AG04449 (cell line): ENCODE measurements at places on chromosomes 5 and 9.

DNA sequence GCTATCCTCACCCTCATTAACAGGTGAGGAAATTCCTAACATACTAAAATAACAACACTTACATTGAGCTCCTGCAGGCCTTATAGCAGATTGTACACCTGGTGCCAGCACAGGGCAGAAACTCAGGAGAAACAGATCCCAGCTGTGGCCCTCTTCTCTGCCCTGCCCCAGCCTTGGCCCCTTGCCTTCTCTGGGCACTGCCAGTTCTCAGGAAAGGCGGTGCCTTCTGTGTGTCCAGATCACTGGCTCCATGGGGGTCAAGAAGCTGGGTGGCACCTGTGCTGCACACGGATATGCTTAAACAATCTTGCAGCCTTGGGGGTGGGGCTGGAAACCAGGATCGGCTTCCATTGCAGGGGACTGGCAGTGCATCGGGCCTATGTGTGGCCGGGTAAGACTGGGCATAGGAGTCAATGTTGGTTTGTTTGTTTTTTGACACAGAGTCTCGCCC is 19.3 kb downstream of the KYAT1 start:
- no peak for DNase-seq

- DNase-seq, result peak; percentile 59
These were observed 44.3 kb downstream of the SLC28A3 start for GRCh38 chr9:84296146-84296843.

- DNase-seq, result no peak
These were observed 13.4 kb downstream of the ABHD17B start for GRCh38 chr9:71897577-71897976.

DNA sequence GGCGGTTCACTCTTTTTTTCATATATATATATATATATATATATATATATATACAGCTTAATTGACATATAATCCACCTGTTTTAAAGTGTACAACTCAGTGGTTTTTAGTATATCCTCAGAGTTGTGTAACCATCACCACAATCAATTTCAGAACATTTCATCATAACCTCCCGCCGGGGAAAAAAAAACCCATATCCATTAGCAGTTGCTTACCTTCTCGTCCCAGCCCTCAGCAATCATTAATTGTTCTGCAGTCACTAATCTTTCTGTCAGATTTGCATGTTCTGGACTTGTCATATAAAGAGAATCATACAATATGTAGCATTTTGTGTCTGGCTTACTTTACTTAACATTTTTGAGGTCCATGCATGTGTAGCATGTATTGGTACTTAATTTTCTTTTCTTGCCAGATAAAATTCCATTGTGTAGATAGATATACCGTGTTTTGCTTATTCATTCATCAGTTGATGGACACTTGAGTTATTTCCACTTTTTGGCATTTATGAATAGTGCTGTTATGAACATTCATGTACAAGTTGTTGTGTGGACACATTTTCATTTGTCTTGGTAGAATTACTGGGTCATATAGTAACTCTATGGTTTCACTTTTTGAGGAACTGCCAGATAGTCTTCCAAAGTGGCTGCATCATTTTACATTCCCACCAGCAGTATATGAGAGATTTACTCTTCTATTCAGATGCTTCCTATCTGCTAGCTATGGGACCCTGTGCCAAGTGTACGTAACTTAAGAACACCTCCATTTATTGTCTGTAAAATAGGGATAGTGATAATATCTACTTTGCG is 3.5 kb upstream of the RNF145 start:
- no peak for DNase-seq

- no peak for DNase-seq
These were observed 1.9 kb upstream of the IL13 start for GRCh38 chr5:132655821-132656773.

GRCh38 chr9:111868475-111868874 is 28.1 kb upstream of the UGCG start:
- no peak for DNase-seq

GRCh38 chr5:132746954-132747615 is at the start of gene CCNI2:
Gene CCNI2 (plus strand): TSS chr5:132747426. CDS start chr5:132747496, 70 bp downstream.
- no peak for DNase-seq

GRCh38 chr5:130333089-130333488 is 428.8 kb downstream of the CHSY3 start:
- DNase-seq, result peak; percentile 12

- no peak for DNase-seq
These were observed 93.2 kb upstream of the PHYKPL start for GRCh38 chr5:178325679-178326373.

DNA sequence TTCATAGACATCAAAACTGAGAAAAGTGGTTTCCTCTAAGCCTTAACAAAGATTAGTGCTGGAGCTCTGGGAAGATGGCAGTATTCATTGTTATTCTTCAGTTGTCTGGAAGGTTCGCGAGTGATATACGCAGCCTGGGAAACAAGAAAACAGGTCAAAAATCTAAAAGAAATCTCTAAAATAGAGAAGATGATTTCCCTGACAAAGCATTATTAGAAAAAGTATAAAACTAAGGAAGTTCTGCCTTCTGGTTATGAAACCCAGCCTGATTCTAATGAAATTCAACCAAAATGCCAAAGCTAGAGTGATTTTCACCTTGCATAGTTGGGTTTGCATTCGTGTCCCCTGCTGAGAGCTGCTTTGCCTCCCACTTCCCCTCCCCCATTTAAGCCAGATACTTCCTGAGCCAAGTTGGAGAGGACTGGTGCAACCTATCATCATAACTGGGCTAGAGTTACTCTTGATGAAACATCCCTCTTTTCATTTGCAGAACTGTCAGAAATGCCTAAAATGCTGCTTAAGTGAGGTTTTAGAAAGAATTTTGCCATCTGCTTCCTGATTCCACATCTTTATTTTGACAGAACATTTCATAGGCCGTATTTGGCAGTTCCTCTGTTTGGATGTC is 48.4 kb downstream of the NDFIP1 start:
- DNase-seq, result no peak

GRCh38 chr9:116030517-116030916 is 123.1 kb upstream of the PAPPA start:
- no peak for DNase-seq

DNA sequence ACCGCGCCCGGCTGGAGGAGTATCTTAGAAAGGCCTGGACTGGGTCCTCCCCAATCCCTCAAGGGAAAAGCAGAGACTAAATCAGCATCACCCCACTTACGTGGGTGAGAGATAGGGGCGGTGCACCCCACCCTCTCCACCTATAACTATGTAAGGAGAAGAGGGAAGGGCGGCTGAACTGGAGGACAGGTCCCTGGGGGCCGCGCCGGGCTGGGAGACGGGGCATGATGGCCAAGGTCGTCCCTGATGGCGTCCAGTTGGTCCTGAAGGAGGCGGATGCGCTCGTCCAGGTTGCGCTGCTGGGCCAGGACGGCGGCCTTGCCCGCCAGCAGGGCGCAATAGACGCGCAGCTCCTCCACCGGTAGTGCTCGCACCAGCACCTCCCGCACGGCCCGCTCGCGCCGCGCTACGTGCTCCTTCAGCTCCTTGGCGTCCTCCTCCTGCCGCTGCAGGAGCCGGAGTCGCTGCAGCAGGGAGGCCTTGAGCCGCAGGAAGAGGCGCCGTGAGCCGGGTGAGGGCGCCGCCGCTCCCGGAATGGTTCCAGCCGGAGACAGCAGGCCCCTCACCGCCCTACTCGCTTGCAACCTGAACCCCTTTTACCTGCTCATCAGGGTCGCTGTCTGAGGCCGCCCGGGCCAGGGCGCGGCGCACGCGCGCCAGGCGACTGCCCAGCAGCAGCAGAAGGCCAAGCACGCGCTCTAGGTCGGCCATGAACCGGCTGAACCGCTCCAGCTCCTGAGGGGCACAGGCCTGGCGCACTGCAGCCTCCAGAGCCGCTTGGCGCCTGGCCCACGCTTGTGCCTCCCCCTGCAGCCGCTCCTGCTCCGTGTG is 7.6 kb downstream of the SHROOM1 start:
- no peak for DNase-seq

GRCh38 chr5:149940941-149941644 is 3.5 kb downstream of the PDE6A start:
- no peak for DNase-seq

DNA sequence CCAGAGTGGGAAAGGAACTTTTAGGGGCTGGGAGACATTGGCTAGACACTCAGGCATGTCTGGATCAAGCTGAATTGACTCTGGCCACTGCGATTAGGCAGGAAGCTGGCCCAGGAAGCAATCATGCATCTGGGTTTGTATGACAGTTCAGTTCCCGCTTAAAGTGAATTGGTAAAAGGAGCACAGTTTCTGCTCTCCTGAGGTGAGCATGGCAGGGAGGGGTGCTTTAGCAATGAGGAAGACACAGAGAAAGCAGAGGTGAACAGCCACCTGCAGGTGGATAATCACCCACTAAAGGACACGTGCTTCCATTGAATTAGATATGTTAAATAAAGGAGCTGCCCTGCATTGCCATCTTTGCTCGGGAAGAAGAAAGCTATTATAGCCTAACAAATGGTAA is 248.1 kb upstream of the MAP3K1 start:
- DNase-seq, result no peak

- peak; percentile 82 for DNase-seq
These were observed 40.6 kb upstream of the MAP1B start for GRCh38 chr5:72066705-72067107.

DNA sequence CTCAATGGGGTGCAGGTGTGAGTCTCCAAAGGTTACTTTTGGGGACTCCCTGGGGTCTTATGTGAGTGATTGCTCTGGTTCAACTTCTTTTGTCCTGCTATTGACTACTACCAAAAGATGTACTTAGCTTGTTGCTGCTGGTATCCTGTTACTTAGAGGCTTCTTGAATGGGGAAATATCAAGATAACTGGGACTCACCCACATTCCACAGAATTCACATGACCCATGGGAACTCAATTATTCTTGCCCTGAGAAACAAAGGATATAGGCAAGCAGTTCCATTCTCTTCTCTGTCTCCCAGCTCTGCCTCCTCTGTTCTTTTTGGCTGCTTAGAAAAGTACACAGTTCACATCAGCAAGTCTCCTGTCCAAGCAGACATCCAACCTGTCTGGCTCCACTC is 105.9 kb downstream of the UNC13B start:
- DNase-seq, result no peak

GRCh38 chr5:57493034-57493433 is 10.4 kb upstream of the ACTBL2 start:
- DNase-seq, result no peak

- DNase-seq, result no peak
These were observed 836.8 kb upstream of the CDH9 start for GRCh38 chr5:27875148-27875547.

- no peak for DNase-seq
These were observed 388.9 kb upstream of the TRPC7 start for GRCh38 chr5:136754216-136754615.
